ENCODE measurements at places on chromosomes 3 and 15. TPM values are rescaled to one million over a fixed set of nuclear protein-coding genes. Genes with fewer than 3 reads are reported as not detected.
A peak's percentile ranks its signal among the peaks of the same experiment; 100 is the strongest.

DNA sequence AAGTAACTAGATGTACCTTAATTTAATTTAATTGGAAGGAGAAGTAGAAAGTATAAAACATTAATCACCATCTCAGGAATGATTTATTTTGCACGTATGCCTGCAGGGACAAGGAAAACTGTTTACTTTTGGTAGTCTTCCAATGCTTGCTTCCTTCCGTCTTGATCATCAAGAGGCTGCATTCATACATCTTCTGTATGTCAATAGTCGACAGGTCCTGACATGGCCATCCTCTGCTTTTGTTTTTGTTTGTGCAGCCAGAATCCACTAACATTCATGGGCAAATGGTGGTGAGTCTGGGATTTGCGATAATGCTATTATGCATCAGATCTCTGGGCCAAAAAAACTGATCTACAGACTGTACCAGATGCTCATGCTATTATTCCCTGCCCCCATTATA, 56.6 kb upstream of the ZPLD1 start:
- no peak for DNase-seq

DNA sequence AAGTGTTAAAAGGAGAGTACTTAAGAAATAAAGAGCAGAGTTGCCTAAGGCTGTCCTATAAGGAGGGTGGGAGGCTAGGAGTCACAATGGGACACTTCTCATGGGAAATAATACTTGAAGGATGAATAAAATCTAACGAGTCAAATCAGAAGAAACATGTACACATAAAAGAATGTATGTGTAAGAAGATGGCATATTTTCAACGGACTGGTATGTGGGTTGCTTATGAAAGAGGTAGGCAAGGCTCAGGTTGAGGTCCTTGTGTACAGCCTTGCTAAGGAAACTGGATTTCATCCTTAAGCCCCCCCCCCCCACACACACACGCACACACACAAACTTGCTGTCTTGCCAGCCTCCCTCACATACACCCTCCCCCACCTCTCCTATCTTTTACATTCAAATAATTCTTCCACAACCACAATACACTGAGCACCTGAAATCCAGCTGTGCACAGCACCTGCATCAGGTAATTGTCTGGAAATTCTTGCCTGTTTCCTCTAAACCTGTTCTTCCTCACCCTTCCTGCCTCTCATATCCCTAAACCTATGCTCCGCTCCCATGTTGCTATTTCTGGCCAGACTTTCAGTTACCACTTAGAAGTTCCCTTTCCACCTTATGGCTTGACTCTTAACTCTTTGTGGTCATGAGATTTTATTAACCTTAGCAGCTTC, 79.2 kb downstream of the FMN1 start:
- no peak for DNase-seq

DNA sequence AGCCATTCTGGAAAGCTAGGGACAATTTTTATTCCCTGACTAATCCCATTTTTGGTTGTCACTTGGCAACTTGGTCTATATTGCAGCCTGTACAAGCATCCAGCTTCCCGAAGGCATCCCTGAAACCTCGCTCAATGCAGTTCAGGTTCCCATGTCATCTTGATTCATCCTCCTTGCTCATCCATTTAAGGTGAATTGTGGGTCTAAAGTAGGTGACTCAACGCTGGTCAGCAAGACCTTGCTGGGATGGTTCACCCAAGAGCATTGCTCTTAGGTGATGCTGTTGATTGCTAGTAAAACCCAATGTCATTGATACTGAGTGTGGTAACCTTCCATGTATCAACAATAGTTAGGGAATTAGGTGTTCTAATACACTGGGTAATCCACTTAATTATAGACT, 13.1 kb upstream of the RAB8B start:
- DNase-seq = no peak

GRCh38 chr15:98935736-98936135, 71.9 kb downstream of the PGPEP1L start:
- no peak for DNase-seq

GRCh38 chr3:69164296-69164695, 41.9 kb upstream of the LMOD3 start:
- DNase-seq = no peak

GRCh38 chr15:70049701-70050301, 47.9 kb downstream of the TLE3 start:
- peak; percentile 52 for DNase-seq

DNA sequence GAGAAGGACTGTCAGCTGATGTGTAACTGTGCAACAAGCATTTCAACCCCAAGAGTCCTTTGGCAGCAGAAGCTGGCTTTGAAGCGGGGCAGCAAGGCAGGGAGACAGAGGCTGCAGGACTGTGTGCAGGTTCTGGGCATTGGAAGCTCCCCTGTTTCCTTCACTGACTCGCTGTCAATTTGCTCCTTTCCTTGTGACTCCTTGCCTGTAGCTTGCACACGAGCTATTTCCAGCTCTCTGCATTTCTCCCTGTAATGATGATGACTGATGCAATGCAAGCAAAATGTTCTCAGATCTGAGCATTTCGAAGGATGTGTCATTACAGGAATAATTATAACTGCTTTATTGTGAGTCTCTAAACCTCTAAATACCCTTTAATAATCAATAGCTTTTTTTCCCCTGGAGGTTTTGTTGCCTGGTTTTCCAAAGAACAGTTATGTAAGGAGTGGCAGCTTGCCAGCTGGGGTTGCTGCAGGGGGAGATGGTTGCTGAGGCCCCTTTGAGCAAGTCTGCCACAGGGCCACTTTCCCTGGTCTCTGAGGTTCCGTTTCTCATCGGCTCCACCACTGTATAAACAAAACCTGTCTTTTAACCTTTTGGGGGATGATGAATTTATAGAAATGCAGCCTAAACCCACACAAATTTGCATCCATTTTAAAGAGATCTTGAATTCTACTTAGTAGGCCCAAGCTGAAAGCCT, 2.8 kb downstream of the APOD start:
- no peak for DNase-seq

GRCh38 chr3:185469542-185469941, 29.3 kb downstream of the TMEM41A start:
- no peak for DNase-seq

- DNase-seq = no peak
Measured at GRCh38 chr15:67242708-67243111, 11.8 kb downstream of the AAGAB start.

- DNase-seq = no peak
Measured at GRCh38 chr15:58049520-58050227, 15.8 kb downstream of the ALDH1A2 start.

DNA sequence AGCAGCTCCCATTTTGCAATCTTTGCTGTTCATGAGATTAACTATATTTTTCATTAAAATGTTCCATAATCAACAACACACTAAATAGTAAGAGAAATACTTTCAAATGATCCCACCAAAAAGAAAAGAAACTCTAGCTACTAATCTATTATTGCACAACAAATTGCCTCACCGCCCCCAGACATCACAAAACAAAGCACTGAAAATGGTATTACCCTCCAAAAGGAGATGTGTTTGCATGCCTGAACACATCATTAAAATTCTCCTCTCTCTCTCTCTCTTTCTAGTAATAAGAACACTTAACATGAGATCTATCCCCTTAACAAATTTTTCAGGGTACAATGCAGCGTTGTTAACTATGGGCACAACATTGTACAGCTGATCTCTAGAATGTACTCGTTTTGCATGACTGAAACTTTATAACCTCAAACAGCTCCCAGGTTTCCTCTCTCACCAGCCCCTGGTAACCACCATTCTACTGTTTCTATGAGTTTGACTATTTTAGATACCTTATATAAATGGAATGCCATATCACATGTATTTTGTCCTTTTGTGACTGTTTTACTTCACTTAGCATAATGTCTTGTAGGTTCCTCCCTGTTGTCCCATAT, 33.1 kb downstream of the WNT5A start:
- no peak for DNase-seq

GRCh38 chr3:141093397-141093796, 42.2 kb downstream of the SPSB4 start:
- DNase-seq = no peak

MOBP gene
- total RNA-seq = not detected

STRA6 gene
- total RNA-seq = not detected

TTLL13 gene
- not detected for total RNA-seq

ITIH3 gene
- 2.0 TPM for total RNA-seq

SI gene
- total RNA-seq = 0.08 TPM
